ENCODE measurements at places on chromosomes 3 and 15.

DNA sequence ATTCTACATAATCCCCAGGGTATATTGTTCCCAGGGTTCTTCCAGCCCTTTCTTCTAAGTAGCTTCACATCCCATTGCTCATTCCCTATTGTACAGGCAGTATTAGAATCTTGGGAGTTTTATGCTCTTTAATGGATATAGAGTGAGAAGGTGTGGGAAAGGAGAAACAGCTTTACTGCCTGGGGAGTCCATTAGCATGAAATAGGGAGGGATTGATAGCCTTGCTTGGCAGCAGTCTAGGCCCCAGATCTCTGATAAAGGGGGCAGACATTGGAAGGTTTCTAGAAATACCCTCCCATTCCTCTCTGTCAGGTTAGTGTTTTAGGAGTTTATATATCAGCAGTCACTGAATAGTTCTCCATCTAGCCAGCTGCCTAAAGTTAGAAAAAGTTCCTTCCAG, 334.3 kb downstream of the UNC13C start:
- DNase-seq: no peak

GRCh38 chr3:30941342-30941741, 46.9 kb upstream of the GADL1 start:
- no peak for DNase-seq

GRCh38 chr3:168671091-168671490, 575.4 kb upstream of the GOLIM4 start:
- no peak for DNase-seq

- no peak for DNase-seq
These were observed 146.3 kb downstream of the ANXA2 start for GRCh38 chr15:60251300-60252070.

GRCh38 chr15:88586401-88587162, 34.6 kb upstream of the AEN start:
- DNase-seq: no peak

- no peak for DNase-seq
These were observed 17.8 kb downstream of the TF start for GRCh38 chr3:133763797-133764683.

DNA sequence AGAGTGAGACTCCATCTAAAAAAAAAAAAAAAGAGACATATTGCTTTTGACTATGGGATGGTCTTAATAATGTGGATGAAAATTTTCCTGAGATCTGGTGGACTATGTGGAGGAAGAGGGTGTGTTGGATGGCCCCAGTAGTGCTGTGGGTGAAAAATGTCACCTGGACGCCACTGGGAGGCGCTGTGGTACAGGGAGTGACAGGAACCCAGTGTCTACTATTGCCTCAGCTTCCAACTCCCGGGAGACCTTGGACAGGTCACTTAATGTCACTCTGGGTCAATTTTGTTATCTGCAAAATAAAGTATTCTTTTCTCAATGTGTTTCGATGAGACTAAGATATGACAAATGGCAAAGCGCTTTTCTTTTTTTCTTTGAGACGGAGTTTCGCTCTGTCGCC, 27.7 kb upstream of the DCP1A start:
- DNase-seq: no peak

GRCh38 chr15:55260562-55261131, 29.0 kb downstream of the RAB27A start:
- no peak for DNase-seq

- peak; percentile 65 for DNase-seq
These were observed 390.5 kb downstream of the DIPK2A start for GRCh38 chr3:144362126-144362525.

GRCh38 chr15:68078365-68078764, 24.2 kb downstream of the PIAS1 start:
- DNase-seq: no peak

GRCh38 chr3:38067508-38068233, 28.7 kb downstream of the DLEC1 start:
- DNase-seq: no peak

GRCh38 chr3:152885076-152885475, 50.1 kb downstream of the P2RY1 start:
- DNase-seq: no peak

DNA sequence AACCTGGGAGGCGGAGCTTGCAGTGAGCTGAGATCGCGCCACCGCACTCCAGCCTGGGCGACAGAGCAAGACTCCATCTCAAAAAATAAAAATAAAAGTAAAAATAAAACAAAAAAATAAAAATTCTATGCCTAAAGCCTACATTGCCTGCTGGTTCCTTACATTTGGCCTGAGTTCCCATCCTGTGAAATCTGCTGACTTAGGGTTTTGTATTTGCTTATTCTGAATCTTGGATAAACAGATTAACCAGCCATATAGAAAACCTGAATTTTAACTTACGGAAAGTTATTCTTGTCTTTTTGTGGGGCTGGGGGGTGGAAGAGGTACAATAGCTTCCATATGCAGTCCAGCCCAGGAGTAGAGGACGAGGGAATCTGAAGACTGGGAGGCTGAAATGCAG, 73.7 kb upstream of the UMPS start:
- no peak for DNase-seq

DNA sequence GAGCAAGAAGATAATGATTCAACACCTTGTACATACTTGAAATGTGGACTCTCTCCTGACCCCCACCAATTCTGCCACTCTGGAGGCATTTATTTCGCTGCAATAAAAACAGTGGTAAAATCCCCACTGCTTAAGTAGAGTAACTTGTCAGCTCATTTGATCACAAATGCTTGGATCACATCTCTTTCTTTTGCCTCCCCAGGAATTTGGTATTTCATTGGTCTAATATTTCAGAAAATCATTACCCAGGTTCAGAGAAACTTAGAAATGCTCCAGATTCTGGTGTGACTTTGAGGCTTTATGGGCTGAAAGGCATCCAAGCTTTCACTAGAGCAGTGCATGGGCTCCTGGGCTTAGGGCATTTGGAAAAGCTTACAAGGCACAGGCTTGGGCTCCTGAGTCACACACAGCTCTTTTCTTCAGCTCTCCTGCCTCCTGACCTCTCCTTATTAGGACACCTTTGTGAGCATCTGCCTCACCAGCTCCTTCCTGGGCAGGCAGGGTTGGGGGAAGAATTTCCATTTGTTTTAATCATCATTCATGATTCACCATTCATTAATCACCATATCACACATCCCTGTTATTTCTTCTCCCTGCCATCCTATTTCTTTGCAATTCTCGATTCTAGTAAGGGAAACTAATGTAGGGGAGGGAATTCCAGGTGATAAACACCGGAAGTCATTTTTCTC, 22.5 kb downstream of the CDCP1 start:
- DNase-seq: no peak

DNA sequence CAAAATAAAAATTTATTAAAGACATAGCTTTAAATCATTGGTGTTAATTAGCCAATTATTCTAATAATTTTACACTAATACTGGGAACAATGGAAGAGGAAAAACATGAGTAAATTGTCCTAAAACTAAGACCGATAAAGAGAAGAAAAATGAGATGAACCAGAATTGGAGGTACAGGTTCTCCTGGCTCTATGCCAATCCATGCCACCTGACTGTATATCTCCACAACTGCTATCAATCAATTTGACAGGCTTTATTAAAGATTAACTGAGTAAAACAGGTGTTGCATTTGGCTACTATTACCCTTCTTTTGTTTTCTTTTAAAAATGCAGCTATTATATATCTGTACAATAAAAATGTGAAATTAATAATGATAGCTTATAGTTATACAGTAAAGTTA, 850.0 kb downstream of the CADM2 start:
- no peak for DNase-seq

GRCh38 chr3:50520849-50521248, 17.4 kb upstream of the CACNA2D2 start:
- DNase-seq: no peak

- no peak for DNase-seq
These were observed 185.8 kb upstream of the PRICKLE2 start for GRCh38 chr3:64411101-64411500.

DNA sequence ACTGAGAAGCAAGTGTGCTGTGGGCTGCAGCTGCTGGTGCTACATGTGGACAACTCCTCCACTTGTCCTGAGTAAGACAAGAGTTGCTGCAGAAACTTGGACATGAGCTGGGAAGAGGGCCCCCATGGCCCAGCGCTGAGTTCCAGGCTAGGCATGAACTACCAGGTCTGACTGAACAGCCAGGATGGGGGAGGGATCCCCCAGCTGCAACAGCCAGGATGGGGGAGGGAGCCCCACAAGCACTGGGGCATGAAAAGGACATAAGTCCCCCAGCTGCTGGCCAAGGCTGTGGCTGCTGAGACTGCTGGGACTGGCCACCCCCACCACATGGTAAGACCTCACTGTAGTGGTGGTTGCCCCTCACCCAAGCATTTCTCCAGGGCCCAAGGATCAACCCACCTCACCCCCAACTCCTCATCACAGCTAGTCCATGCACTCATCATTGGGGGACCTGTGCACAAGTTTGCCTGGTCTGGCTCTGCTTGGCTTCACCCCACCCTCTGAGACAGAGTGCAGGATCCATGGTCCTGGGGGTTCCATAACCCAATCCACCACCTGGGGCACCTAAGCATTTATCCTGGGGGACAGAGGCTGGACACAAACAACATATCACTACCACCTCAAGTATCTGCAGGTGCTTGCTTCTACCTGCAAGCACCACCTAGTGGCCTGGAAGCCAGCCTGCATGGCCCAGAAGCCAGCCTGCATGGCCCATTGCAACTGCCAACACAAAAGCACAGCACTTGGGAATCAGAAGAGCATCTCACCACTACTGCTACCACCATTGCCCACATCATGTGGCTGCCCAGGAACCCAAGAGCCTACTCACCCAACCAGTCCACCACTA, 84.5 kb upstream of the STT3B start:
- no peak for DNase-seq

DNA sequence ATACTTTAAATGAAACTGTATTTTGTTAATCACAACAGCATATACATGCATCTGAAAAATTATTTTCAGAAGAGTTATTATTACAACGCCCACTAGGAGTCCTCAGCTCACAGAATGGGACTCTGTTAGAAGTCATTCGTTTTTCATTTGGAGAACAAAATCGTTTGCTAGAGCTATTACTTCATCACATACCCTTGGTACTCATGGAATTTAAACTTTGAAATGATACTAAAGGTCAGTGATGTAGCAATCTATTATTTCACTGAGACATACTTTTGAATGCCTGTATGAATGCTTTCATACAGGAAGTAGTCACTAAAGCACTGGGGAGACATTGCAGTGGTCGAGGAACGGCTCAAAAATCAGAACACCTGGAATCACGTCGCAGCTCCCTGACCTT, 198.1 kb downstream of the MBNL1 start:
- DNase-seq: peak; percentile 59

- peak; percentile 36 for DNase-seq
These were observed 65.8 kb downstream of the DTWD1 start for GRCh38 chr15:49686599-49686998.

- DNase-seq: no peak
These were observed 94.5 kb downstream of the FNDC3B start for GRCh38 chr3:172133838-172134237.

- DNase-seq: peak; percentile 49
These were observed 40.8 kb downstream of the CMSS1 start for GRCh38 chr3:99858469-99858868.

DNA sequence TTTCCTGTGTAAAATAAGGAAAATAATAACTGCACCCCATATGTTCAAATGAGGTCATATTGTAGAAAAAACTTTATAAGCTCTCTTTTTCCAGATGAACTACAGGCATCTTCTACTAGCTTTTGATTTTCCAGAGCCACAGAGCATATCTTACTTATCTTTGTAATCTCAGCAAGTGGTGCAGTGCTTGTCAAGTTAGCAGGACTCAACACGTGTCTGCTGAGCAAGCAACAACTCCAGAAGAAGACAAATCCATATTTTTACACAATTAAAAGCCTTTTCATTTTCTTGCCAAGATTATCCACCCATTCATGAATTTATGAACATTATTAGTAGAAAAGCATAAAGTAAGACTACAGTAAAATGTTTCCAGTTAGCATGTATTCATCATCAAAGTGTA, 14.4 kb upstream of the TSC22D2 start:
- no peak for DNase-seq
